Activated T-cell treated with anti-CD3 and anti-CD28 coated beads for 1 hour (primary cell): ENCODE measurements at places on chromosomes 12 and 14.

GRCh38 chr12:48999371-49000131 lies at the start of gene DDN:
DDN (minus strand) TSS chr12:48999375; CDS start chr12:48999287, 88 bp downstream.
- DNase-seq: no peak

DNA sequence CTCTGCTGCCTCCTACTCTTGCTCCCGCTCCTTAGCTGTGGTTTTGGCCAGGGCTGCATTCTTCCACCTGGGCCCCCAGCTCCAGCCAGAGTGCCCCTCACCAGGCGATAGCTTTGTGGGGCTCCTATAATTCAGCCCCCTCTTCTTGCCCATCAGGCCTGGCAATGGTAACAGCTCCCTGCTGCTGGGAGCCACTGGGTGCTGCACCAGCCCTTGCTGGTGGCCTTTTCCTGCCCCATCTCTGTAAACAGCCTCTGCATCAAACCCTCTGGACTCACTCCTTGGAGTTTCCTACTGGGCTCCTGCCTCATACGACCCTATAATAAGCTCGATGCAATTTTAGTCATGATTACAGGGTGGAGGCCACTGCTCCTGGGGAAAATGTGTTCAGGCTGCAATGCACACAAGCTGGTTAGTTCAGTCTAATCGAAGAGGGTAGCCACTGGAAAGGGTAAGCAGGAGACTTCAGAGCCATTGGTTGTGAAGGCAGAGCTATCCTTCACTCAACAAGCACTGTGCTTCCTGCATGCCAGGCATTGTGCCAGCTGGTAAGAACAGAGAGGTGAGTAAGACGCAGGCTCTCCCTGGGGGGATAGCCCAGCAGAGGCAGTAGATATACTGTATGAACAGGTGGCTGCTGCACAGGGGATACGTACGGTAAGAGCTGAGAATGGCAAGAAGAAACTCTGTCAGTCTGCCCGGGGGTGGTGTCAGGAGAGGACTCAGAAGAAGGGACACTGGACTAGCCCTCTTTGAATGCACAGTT lies 24.7 kb downstream of the CLMN start:
- no peak for DNase-seq

DNA sequence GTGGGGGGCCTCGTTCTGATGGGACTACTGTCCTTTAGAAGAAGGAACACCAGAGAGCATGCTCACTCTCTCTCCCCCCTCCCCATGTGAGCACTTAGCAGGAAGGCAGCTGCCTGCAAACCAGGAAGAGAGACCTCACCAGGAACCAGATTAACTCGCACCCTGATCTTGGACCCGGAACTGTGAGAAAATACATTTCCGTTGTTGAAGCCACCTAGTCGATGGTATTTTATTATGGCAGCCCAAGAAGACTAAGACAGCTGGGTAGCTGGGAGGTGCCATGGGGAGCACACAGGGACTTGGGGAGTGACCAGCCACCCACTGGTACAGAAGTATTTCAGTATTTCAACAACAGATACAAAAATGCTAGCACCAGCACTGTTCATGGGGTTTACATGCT lies 59.0 kb downstream of the VCPKMT start:
- no peak for DNase-seq

- DNase-seq: no peak
These were observed 66.8 kb upstream of the CFL2 start for GRCh38 chr14:34781242-34781641.

DNA sequence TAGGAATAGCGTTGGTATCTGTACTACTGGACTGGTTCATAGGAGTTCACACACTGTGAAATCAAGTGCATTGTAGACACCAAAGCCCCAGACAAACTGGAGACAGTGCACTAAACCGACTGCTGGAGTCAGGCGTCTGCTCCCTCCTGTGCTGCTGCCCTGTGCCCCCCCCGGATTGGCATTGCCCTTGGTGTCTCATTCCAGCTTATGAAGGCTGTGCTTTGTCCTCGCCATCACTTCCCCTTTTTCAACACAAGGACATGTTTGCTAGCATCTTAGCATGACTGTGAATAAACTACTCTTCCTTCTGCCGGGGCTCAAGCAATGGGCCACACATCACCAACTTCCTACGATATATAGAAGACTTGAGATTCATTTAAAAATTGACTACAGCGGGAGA lies 84.0 kb downstream of the TMCC3 start:
- DNase-seq: no peak

DNA sequence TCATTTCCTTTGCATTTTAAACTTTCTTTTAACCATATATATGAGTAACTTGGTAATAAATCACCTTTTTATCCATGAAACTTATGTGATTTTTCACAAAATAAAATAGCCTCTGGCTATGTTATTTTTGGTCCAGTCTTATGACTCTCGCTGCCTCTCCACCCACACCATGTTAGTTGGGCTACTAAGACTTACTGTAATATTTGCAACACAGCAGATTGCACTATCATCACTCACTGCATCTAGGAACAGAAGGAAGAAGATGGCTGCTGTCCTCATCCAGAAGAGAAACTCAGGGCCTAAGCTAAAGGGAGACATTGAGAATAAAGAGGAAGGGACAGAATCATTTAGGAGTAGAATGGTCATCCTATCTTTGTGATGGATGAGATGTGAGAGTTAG lies 12.6 kb upstream of the B4GALNT3 start:
- no peak for DNase-seq

DNA sequence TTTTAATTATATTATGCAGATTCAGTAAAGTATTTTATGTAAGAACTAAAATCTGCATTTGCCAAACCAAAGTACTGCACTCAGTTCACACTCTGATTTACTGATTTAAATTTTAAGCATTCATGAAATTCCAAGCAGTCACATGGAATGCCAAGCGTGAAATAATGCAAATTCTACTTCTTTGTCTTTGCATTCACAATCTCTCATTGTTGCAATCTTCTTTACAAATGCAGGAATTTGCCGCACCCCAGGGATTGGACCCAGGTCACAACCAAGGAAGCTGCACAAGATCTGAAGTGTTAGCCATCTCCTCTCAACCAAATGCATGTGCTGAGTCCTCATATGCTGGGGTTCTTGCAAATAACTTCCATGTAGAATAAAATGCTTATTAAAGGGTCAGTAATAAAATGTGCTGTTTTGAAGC lies 71.9 kb downstream of the TUNAR start:
- no peak for DNase-seq

- no peak for DNase-seq
These were observed 57.9 kb downstream of the SCFD1 start for GRCh38 chr14:30680036-30680435.

GRCh38 chr14:94593376-94593748 lies 12.1 kb downstream of the SERPINA5 start:
- DNase-seq: no peak

DNA sequence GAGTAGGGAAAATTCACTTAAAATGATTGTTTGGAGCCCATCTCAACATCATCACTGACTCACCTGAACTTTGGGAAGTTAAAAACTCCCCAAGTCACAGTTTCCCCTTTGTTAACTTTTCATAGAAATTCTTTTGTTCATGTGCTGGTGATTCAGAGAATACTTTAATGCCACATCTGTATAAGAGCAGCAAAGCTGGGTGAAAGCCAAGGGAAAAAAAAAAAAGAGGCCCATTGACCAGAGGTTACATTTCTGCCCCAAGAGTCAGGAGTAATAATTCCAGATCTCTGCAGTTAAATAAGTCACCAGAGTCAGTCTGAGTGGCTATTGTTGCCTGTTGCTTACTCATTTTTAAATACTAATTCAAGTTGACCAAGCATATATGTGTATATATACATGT lies 136.4 kb upstream of the LGR5 start:
- no peak for DNase-seq

- DNase-seq: peak; percentile 54
These were observed 61.3 kb downstream of the C14orf132 start for GRCh38 chr14:96100161-96101064.

- no peak for DNase-seq
These were observed 144.7 kb downstream of the ADGRD1 start for GRCh38 chr12:131098178-131098981.
